ELF-1 (cell line): ENCODE measurements at places on chromosomes 4 and X.

DNA sequence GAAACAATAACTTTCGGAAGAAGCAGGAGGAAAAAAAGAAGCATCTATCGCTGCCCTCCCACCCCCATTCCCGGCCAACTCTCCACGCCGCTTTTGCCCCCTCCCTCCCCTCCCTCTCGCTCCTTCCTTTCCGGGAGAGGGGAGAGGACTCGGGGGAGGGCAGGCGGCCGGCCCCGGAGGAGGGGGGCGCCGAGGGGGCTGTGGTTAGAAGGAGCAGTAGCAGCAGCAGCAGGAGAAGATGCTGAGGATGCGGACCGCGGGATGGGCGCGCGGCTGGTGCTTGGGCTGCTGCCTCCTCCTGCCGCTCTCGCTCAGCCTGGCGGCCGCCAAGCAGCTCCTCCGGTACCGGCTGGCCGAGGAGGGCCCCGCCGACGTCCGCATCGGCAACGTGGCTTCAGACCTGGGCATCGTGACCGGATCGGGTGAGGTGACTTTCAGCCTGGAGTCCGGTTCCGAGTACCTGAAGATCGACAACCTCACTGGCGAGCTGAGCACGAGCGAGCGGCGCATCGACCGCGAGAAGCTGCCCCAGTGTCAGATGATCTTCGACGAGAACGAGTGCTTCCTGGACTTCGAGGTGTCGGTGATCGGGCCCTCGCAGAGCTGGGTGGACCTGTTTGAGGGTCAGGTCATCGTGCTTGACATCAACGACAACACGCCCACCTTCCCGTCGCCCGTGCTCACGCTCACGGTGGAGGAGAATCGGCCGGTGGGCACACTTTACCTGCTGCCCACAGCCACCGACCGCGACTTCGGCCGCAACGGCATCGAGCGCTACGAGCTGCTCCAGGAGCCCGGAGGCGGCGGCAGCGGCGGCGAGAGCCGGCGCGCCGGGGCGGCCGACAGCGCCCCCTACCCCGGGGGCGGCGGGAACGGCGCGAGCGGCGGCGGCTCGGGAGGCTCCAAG lies 1.3 kb downstream of the PCDH7 start:
- peak; percentile 24 for DNase-seq

GRCh38 chr4:69813628-69814027 lies 46.3 kb downstream of the SULT1E1 start:
- DNase-seq, result no peak

DNA sequence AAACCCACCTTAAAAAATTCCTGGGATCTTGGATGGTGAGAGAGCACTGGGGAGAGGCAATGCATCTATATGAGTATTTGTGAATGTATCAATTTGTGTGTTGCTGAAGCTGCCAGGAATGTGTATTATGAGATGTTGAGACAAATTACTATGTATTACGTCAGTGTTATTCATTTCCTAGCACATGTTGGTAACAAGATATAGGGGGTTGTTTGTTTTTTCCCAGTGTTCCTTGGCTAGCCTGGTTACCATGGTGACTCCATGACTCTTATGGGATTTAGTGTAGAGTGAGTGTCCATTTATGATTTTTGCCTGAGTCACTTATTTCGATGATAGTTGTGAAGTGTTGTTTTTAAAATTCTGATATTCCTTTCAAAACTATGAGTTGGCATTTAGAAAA lies 65.6 kb downstream of the RAB40A start:
- no peak for DNase-seq

GRCh38 chr4:139689093-139689722 lies 23.6 kb downstream of the MGST2 start:
- no peak for DNase-seq

DNA sequence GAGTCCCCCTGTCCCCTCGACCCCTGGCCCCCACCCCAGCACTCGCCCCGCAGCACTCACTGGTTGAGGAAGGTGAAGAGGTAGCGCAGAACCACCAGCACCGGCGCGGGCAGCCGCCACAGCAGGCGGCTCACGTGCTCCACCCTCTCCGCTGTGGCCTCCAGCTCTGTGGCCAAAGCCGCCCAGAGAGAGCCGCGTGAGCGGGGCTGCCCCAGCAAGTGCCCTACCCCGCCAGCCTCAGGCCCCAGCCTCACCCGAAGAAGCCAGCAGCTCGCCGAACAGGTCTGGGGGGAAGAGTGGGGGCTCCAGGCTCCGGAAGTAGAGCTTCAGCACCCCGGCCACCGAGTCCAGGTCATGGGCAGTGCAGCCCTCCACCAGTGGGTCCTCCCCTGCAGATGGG lies 6.0 kb downstream of the AVPR2 start:
- DNase-seq, result peak; percentile 19

DNA sequence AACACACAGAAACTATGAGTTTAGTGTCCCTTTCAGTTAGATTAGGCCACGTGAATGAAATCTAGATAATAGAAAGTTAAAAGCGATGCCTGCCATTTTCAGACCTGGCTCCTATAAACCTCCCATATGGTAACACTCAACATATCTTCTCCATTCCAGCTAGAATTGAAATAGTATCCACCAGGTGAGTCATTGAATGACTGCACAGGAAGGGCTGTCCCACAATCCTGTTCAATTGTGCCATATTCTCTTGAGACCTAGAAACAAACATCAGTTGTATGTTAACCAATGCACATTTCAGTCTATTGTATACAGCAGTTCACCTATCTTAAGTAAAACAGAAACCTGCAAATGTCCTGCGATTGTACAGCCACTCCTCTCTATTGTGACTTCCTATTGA lies 659.3 kb upstream of the SLIT2 start:
- DNase-seq, result no peak

GRCh38 chr4:172547724-172548123 lies 620.9 kb upstream of the GALNT7 start:
- no peak for DNase-seq

DNA sequence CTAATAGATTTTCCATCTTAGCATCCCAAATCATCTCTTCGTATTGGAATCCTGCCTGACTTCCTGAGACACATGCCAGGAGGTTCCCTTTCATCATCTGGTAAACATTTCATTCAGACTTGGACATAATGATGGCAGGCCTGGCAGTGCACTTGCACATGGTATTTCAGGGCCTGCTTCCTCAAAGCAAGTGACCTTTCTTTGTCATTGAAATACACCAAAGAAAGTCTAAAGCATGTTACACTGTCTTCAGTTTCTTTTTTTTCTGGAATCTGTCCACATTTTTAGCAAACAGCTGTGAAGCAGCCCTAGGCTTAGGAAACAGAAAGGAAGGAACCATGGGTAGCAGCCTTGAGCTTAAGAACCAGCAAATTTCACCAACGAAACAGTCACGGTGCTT lies 205.9 kb upstream of the VCX start:
- DNase-seq, result no peak

DNA sequence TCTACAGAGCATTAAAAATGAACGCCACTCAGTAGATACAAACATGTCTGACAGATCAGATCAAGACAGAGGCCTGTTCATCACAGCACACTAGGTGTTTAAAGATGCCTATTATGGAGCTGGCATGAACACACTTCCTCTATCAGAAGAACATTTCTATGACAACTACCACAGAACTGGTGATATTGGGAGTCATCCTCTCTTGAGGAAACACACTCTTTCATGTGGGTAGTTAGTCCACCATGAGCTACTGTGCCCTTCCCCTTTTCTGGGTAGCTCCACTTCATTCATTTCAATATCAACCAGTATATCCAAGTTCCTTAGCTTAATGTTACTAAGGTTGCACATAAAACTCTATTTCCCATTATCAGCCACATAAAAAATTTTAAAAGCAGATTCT lies 46.7 kb downstream of the MAOB start:
- DNase-seq, result no peak

DNA sequence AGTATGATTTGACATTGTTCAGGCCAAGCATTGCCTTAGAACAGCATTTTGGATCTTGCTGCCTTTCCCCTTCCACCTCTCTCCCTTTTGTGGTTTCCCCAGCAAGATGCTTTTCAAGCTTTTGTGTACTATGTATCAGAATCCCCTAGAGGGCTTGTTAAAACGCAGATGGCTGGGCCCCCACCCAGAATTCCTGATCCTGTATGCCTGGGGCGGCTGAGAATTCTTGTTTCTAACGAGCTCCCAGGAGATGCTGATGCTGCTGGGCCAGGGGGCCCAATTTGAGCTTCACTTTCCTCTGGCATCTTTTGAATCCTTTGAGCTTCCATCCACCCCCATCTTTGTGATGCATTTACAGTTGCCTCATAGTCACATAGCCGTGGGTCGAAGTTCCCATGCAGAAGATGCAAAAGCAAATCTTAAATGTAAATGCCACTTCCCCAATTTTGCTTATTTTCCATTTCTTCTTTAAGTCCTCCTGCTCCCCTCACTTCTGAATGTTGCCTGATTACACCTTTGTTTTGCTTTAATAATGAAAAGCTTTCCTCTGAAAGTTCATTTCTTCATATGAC lies 18.5 kb downstream of the HCCS start:
- DNase-seq, result peak; percentile 89
